ENCODE measurements at places on chromosomes 7 and 10.

DNA sequence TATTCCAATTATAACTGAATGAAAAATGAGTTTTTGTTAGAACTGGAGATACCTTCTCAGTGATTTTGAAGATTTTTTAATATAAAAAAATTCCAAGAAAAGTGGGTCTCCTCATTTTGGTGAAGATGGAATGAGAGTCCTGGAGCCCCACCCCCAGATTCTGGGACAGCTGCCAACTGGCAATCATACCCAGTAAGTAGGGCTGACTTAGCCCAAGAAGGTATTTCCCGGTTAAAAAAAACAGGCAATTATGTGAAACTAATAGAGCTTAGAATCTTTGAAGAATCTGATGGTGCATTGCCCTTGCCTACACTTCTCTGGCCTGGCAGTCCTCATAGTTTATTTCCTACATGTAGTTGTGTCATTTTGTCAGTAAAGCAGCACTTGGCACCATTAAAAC, 52.8 kb upstream of the VWDE start:
- no peak for DNase-seq

GRCh38 chr10:18606051-18606695, 45.2 kb downstream of the NSUN6 start:
- DNase-seq, result no peak

DNA sequence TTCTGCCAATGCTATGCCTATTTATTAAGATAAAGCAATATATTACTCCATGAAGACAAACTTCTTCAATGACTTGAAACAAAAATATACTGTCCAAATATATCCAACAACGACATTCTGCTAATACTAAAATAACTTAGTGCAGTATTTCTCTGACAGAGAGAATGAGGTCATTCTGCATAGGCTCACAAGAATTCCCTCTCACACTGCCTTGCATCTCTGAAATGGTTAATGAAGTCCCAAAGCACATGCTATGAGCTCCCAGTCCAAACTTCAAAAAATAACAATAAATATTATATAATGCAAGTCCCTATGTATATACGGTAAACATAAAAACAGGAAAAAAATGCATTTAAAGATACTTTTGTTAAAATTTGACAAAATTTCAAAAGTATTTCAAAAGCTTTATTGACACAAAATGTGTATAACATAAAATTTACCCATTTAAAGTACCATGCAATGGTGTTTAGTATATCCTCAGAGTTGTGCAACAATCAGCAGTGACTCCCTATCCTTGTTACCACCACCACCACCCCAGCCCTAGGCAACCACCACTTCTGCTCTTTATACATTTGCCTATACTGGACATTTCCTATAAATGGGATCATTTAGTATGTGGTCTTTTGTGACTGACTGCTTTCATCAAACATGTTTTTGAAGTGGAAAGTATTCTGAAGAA, 27.6 kb downstream of the CHCHD3 start:
- no peak for DNase-seq

DNA sequence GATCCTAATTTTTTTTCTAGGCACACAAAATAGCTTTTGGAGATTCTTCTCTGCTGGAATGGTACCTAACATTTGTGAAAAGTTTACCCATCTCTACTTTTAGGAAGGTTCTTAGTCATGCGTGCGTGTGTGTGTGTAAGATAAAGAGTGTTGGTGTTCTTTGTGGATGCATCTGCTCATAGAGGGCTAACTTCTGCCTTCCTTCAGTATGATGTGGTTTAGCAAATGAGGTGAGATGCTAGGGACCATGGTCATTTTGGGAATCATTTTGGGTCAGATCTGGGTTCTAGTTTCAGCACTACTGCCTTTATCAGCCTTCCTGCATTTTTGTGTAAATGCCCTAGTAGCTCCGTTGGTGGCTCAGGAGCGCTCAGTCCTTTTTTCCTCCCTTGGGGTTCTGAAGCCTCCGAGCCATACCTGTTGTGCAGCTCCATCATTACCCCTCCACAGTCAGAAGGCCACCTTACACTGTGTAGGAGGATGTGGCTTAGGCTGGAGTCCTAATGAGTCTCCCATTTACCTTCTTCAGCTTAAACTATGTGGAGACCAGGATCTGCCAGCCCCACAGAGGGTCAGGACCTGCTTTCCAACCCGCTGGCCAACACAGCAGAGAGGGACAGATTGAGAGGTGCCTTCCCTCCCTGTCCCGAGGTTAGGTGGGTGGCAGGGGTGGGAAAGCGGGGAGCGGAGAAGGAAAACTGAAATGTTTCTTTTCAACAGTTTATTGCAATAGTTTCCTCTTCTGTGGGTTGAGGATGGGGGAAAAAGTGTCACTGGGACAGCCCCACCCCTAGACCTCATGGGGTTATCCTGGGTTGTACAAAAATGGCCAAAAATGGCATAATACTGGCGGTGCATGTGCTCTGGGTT, 31.2 kb downstream of the TSPAN14 start:
- DNase-seq, result no peak

DNA sequence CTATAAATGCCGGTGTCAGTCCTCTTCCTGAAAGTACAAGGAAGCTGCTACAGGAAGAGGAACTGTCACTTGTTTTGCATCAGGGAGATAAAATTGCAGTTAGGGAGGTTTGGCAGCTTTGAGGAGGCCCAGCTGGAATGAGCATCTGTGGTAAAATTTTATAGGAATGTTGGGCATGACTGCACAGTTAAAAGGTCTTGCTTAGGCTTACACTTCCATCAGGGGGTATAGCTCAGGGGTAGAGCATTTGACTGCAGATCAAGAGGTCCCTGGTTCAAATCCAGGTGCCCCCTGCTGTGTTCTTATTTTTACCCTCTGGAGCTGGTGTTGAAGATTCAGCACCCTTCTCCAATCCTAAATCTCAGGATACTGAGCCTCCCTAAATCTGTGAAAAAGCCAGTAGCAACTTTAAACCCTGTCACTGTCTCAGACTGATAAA, 65.9 kb downstream of the ZNF467 start:
- DNase-seq, result no peak

- DNase-seq, result no peak
Measured at GRCh38 chr10:119515511-119516045, 26.9 kb downstream of the RGS10 start.

DNA sequence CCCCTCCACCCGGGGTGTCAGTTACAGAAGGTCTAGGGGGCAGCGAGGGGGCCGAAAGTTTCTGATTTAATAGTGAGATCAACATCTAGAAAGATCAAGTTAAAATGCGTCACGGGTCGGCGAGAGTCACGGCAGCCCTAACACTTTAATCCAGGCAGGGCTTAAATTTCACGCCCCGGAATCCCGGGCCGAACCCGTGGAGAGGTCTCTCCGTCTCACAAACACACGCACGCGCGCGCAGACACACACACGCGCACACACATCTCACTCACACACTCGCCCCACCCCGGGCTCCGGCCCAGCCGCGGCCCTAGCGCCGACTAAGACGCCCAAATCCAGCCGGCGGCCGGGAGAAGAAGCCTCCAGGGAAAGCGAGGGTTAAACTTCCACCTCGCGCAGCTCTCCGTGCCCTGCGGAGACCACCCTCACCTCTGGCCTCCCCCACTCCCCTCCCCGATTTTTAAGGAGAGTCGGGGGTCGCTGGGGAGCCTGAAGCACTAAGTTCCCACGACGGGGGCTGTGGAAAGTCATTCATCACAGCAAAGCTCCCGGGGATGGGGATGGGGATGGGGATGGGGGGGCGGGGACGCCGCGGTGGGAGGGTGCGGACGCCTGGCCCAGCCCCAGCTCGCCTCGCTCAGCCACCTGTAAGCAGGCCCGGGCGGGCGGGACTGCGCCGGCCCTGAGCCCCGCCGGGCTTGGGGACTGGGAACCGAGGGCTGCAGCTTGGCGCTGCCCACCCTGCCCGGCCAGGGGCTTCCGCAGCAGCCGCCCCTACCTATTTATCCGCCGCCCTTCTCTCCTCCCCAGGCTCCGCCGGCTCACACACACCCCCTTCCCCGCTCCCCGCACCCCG, 1.6 kb downstream of the PDGFA start:
- no peak for DNase-seq

GRCh38 chr7:22156205-22156604, 200.7 kb downstream of the RAPGEF5 start:
- no peak for DNase-seq

GRCh38 chr7:45238806-45239205, 81.2 kb downstream of the RAMP3 start:
- DNase-seq, result no peak

DNA sequence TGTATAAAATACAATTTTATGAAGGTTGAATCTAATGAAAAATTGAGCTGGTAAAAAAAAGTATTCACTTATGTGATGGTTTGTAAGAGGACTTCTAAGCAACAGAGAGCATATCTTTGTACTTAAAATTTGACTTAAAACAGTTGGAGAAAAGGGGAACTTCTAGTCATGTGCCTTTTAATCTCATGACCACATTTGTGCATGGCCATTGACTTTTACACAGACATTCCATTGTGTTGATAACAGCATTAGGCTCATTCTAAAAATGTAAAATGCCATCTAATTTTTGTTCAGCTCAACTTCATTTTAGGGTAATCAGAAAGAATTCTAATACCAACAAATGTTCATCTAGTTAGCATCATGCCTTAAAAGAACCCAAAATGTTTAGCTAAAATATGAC, 119.9 kb downstream of the HPSE2 start:
- DNase-seq, result no peak

DNA sequence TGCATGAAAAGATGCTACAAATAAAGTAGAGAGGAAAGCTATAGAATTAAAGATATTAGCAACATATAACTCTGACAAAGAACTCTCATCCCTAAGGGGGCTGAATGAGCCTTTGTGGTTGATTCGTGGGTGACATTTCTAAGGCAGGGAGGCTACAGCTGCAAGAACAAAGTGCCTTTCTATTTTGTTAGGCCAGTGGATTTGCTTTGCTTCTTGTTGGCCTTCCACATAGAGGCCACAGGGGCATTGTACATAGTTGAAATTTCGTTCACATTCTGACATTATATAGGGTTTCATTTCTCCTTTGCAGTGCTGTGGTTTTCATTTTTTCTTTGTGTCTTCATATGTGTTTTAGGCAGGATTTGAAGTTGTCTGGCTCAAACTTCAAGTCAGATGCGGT, 819.2 kb upstream of the C7orf33 start:
- no peak for DNase-seq

- no peak for DNase-seq
Measured at GRCh38 chr7:39130274-39130673, 152.6 kb downstream of the POU6F2 start.

DNA sequence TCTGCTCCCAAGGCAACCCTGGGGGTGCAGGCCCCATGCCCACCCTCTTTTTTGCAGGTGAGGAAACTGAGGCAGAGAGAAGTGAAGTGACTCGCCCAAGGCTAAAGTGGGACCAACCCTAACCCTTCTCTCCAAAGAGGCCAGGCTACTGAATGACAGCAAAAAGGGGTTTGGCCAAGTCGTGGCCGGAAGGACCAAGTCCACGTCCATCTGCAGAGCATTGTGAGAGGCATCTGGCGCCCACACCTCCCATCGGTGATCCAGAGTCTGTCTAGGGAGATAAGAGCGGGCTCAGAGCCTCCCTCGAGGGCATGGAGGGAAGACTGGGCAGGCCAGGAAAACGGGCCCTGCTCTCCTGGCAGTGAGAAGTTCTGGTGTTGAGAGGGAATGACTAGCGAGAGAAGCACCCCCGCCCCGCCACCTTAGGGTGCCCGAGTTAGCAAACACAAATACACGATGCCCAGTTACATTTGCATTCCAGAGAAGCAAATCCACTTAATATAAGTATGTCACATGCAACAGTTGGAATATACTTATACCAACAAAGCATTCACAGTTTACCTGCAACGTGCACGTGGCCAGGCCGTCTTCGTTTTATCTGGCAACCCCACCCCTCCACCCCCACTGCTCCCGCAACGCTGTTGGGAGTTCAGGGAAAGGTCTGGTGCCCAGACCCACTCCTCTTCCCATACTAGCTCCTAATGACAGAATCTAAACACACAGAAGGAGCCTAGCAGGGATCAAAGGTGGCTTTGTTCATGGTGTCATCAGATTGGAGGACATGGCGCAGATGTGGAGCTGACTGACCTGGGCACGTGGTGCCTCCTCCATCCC, 124.9 kb downstream of the OAT start:
- no peak for DNase-seq

DNA sequence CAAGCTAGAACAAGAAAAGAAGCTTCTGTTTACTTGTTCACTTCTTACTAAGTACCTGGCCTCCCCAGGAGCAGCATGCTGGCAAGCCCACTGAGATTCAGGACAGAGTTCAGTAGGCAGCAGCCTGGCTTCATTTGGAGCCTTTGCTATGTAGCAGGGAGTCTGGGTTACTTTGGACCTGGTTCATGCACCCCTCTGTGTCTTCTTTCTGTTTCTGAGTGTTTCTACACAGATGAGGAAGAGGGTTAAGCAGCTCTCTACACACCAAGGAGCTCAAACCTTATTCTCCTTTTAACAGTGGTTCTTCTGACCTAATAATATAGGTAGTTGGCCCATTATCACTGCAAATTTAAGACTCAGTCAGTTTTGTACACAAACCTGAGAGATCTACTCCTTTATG, 152.9 kb downstream of the ARID5B start:
- no peak for DNase-seq

- DNase-seq, result no peak
Measured at GRCh38 chr7:30312178-30312577, 27.8 kb downstream of the ZNRF2 start.

- no peak for DNase-seq
Measured at GRCh38 chr10:48722153-48723145, 37.8 kb downstream of the WDFY4 start.

DNA sequence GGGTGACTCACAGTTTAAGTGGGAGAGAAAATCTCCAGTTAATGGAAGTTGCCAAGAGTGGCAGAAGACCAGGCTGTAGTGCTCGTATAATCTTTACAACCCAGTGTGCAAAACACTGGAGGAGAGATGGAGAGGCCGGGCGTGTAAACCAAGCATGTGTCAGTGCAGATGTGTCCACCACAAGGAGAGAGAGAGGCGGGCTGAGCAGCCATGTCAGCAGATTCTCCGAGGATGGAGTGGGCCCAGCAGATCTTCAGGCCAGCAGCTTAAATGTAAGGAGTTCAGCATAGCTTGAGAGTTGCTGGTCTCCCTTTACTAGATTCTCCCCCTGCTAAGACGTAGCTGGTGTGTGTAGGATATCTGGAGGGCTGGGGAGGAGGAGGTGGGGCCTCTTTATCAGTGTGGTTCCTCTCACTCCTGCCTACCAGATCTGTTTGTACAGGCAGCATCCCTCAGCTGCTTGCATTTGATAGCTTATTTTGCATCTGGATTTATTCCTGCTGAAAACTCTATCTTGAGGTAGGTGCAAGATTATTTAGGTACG, 13.7 kb downstream of the BPGM start:
- no peak for DNase-seq

- no peak for DNase-seq
Measured at GRCh38 chr10:33660329-33660728, 325.9 kb upstream of the NRP1 start.
